ENCODE measurements at places on chromosomes 13 and 19.

- DNase-seq = no peak
Observed at GRCh38 chr19:58367698-58368454, 5.3 kb upstream of the ZNF497 start.

GRCh38 chr13:67977066-67977465, 746.9 kb upstream of the PCDH9 start:
- no peak for DNase-seq

- no peak for DNase-seq
Observed at GRCh38 chr13:82772816-82773215, 1109.5 kb downstream of the SLITRK1 start.

DNA sequence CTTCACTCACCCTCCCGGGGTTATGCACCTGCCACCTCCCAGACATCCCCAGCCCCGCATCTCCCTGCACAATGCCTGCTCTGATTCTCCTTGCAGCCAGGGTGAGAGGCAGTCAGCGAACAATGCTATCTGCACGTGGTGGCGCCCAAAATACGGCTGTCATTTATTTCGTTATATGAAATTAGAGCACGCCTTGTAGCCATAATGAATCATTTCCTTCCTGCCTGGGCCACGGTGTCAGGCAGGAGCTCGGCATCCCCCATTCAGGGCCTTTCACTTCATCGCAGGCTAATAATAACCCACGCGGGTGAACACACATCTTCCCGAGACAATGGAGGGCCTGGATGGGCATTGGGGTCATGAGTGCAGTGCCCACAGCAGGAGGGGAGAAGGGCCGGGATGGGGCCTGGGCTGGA, 143.8 kb upstream of the ZNF507 start:
- DNase-seq = no peak

GRCh38 chr13:72850959-72851677, 69.2 kb downstream of the PIBF1 start:
- no peak for DNase-seq

DNA sequence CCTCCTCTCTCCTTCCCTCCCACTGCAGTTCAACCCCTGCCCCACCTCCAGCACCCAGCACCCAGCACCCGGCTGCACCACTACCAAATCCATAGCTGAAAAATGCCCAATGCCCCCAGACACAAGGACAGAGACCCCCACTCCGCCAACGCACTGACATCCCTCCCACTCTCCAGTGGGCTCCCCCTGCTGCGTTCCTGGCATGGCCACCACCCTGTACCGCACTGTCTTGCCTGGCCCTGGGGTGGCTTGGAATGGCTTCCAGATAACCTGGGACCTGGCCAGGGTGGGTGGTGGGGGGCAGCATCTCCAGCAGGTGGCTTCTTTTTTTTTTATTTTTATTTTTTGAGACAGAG, 5.8 kb upstream of the MKNK2 start:
- no peak for DNase-seq

GRCh38 chr13:35716186-35716585, 239.7 kb upstream of the MAB21L1 start:
- no peak for DNase-seq

- DNase-seq = no peak
Observed at GRCh38 chr13:92896842-92897241, 329.8 kb upstream of the GPC6 start.

- DNase-seq = no peak
Observed at GRCh38 chr13:46552303-46552682, 677 bp upstream of the LRCH1 start.

DNA sequence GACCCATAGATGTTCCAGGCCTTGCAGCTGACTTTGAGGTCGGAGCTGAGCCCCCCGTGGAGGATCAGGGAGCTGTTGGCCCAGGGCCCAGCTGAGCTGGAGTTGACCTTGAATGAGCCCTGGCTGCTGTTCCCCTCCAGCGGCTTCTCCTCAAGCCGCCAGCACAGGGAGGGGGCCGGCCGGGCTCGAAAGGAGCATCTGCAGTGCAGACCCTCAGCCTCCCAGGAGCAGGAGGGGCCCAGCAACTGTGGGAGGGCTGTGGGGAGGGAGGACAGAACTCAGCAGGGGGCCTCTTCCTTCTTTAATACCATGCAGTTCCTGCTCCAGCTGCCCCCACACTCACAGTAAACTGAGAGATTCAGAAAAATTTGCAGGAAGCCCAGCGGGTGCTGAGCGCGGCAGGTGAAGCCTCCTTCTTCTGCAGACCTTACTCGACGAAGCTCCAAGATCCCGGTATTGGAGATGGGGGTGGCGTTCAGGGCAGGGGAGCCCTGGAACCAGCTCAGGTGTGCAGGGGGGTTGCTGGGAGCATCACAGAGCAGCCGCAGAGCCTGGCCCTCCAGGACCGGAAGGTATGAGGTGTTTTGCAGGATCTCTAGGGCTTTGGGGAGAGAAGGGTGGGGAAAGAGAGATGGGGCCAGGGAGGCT, 2.6 kb downstream of the SIGLEC5 start:
- DNase-seq = no peak

- DNase-seq = no peak
Observed at GRCh38 chr19:13868663-13869062, 8.3 kb upstream of the NANOS3 start.

- DNase-seq = no peak
Observed at GRCh38 chr13:92807353-92807752, 419.3 kb upstream of the GPC6 start.

GRCh38 chr19:44529536-44529935, at the start of gene CEACAM20:
CEACAM20 (minus strand) TSS chr19:44529675; CDS start chr19:44529509, 166 bp downstream.
- no peak for DNase-seq

GRCh38 chr13:60572003-60572798, 175.2 kb downstream of the TDRD3 start:
- DNase-seq = no peak

DNA sequence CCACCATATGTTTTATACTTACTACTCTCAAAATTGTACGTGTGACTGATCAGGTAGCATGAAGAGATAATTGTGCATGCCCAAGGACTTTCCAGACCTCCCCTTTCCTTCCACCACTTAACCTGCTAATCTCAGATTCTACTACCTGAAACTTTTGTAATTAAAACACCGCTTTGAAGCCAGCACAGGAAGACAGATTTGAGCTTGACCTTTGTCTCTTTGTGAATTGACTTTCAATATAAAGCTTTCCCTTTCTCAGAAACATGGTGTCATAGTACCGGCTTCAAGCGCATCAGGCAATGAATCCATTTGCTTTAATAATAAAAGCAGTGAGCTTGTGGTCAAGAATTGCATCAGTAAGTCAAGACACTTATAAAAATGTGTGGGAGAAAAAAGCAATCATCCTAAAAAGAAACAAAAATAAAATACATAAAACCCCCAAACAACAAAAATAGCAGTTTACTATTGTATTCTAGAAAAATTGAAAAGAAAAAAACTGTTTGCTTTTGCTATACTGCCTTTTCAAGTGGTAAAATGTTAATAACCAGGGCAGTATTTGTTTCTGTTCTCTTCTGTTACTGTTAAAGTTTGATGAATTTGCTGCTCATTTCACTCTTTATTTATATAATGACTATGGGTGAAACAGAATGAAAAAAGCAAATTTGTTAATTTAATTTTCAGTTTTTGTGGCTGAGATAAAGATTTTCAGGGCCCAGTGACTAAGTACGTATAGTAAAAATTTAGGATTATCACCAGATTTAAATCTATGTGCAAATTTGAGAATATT, 2075.3 kb downstream of the PCDH9 start:
- DNase-seq = no peak

- DNase-seq = no peak
Observed at GRCh38 chr13:30194906-30195305, 112.4 kb downstream of the KATNAL1 start.

DNA sequence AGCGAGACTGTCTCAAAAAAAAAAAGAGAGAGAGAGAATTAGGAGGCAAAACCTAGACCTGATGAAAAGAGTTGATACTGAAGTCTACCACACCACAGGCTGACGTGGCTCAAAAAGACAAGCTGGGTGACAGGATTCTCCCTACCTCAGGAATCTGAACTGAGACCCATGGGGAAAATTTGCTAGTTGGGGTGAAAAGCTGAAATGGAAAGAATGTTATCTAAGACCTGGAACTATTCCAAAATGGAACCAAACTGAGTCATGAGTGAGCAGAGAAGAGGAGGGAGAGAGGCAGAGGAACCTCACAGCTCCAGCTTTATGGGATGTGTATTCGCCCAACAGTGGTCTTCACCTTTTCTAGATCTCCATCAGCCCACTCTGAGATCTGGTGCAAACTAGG, 11.7 kb downstream of the SMG9 start:
- no peak for DNase-seq

DNA sequence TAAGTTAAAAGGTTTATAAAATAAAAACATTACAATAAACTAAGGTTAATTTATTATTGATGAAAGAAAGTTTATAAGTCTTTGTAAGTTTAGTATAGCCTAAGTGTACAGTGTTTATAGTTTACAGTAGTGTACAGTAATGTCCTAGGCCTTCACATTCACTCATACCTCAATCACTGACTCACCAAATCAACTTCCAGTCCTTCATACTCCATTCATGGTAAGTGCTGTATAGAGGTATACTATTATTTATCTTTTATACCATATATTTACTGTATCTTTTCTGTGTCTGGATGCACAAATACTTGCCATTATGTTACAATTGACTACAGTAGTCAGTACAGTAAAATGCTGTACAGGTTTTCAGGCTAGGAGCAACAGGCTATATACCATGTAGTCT, 490.0 kb downstream of the GPC6 start:
- DNase-seq = no peak

DNA sequence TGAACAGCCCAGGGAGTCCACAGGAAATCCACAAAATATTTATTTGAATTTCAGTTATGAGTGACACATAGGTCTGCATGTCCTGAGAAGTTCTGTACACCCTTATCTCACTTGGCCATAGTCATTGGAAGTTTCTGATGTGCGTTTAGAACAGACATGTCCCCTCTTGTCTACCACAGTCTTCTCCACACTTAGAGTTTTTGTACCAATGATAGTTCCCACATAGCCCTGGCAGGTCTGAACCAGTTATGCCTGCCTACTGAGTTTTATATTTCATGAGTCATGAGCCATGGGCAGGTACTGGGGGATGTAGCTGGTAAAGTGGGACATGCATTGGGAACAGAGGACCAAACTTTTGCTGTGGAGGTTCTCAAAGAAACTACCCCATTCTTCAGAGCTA, 11.3 kb downstream of the ZNF132 start:
- no peak for DNase-seq

- DNase-seq = no peak
Observed at GRCh38 chr19:11921852-11922495, 2.9 kb upstream of the ZNF700 start.

- no peak for DNase-seq
Observed at GRCh38 chr13:60583911-60584753, 187.1 kb downstream of the TDRD3 start.

DNA sequence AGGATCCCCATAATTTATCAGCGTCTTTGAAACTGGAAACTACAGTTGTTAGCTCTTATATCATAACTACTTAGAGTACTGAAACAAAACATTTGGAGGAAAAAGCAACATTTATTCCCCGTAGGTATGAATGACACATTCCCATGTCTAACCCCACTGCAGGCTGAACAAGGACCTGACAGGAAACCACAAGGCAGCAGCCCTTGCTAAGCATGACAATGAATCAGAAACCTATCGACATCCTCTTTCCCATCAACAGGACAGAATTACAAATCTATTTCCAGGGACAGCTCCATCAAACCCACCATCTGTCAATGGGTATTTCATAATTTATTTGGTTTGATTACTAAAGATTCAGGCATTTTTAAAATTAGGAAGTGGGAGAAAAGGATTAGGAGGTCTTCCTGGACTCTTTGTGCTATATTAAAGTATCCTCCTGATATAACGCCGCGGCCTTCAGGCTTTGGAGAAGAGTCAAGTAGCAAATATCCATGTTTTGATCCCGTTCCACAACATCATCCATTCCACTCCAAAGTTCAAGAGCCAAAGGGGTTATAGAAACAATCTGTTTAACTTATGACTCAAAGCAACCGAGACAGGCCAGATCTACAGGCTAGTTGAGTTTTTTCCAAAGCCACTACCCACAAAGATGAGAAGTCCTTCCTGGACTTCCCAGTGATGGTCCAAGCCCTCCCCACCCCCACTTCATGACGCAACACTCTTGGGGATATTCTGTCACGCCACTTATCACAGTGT, 51.1 kb downstream of the FAM216B start:
- DNase-seq = no peak

DNA sequence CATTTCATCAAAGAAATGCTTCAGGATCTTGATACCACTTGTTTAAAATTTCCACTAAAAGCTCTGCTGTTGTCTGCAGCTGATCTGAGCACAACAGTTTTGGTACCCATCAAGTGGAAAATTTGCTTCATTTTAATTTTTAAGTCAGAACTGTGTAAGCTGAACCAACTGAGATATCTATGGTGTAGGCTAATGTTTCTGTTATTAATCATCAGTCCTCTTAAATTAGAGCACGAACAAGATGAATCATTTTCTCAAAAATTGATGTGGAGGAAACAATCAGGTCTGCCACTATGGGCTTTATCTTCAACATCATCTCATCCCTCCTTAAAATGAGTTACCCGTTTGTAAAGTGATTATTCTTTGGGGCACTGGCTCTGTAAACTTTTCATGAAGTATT, 221.5 kb upstream of the NBEA start:
- no peak for DNase-seq

- DNase-seq = no peak
Observed at GRCh38 chr13:27421101-27421871, 3.1 kb upstream of the GTF3A start.

GRCh38 chr19:52542984-52543664, 15.7 kb downstream of the ZNF808 start:
- no peak for DNase-seq

- peak; percentile 46 for DNase-seq
Observed at GRCh38 chr13:97028441-97029299, 34.4 kb upstream of the OXGR1 start.

DNA sequence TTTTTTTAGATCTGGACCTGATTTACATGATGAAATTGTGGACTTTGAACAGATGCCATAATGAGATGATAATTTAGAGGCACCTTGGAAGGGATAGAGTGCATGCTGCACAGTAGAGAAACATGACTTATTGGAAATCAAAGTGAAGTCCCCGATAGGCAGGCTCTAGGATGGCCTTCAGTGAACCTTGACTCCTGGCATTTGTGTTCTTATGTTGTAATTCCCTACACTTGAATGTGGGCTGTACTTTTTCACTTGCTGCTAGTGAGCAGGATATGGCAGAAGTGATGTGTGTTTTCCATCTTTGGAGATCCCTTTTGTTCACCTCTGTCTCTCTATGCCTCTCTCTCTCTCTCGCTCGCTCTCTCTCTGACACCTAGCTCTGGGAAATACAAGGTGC, 1614.6 kb downstream of the PCDH9 start:
- DNase-seq = no peak

DNA sequence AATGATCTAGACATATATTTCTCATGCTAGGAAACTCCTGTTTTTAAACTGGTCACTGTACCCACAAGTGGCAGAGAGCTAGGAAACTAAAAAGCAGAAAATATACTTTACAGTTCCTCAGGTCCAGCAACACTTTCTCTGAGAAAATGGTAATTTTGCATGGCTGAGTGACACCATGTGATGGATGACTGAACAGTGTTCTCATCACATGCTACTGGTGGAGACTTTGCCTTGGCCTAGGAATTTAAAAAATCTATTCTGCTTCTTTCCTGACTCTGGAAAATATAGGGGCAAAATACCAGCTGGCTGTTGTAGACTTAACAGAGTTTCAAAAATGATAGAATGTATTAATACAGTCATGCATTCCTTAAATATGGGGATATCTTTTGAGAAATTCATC, 50.0 kb downstream of the LATS2 start:
- no peak for DNase-seq
